Smooth muscle cell of the coronary artery (primary cell): ENCODE measurements at places on chromosomes 16 and 17. TPM values are rescaled to one million over a fixed set of nuclear protein-coding genes. Genes with fewer than 3 reads are reported as not detected.

The HIGD1B gene
- total RNA-seq, result not detected in 2 replicates

The TEX19 gene
- 0.08 TPM in 1 of 2 replicates, not detected in the other for total RNA-seq

The SMTNL2 gene
- 0.12 TPM in 1 of 2 replicates, not detected in the other for total RNA-seq

The PRR14 gene
- total RNA-seq, result 3.1 and 4.9 TPM in 2 replicates

The LIMD2 gene
- 1.1 and 7.4 TPM in 2 replicates for total RNA-seq

The CEMP1 gene
- 0.08 and 0.12 TPM in 2 replicates for total RNA-seq

The AOC3 gene
- 0.23 and 0.94 TPM in 2 replicates for total RNA-seq

The DLG4 gene
- total RNA-seq, result 8.3 and 20.8 TPM in 2 replicates

The TMEM204 gene
- total RNA-seq, result 19.0 and 45.4 TPM in 2 replicates

The MAP2K3 gene
- total RNA-seq, result 8.9 and 9.6 TPM in 2 replicates

The SCNN1B gene
- not detected in 2 replicates for total RNA-seq

The MARCHF10 gene
- not detected in 2 replicates for total RNA-seq

The ACD gene
- total RNA-seq, result 7.6 and 9.8 TPM in 2 replicates

The GPRC5C gene
- 9.4 and 9.7 TPM in 2 replicates for total RNA-seq

The HSF5 gene
- not detected in 2 replicates for total RNA-seq

The KRT33A gene
- not detected in 2 replicates for total RNA-seq

The FBXW10B gene
- total RNA-seq, result 0.08 TPM in 1 of 2 replicates, not detected in the other

The TMEM114 gene
- total RNA-seq, result not detected in 2 replicates

The CBX4 gene
- 6.7 and 9.7 TPM in 2 replicates for total RNA-seq

The METTL23 gene
- 8.3 and 16.2 TPM in 2 replicates for total RNA-seq

The TSEN54 gene
- total RNA-seq, result 8.3 and 10.0 TPM in 2 replicates

The RCVRN gene
- not detected in 2 replicates for total RNA-seq

The CD300LG gene
- not detected in 2 replicates for total RNA-seq

The SMIM36 gene
- not detected in 2 replicates for total RNA-seq

The OTOA gene
- not detected in 2 replicates for total RNA-seq

The NOD2 gene
- 0.30 and 0.59 TPM in 2 replicates for total RNA-seq

The RPS2 gene
- 3,947 and 4,144 TPM in 2 replicates for total RNA-seq

The ACAP1 gene
- 1.3 and 4.3 TPM in 2 replicates for total RNA-seq

The NPTX1 gene
- total RNA-seq, result 0.08 and 10.1 TPM in 2 replicates

The HAS3 gene
- 0.35 and 1.3 TPM in 2 replicates for total RNA-seq

The ENPP7 gene
- total RNA-seq, result not detected in 2 replicates
